Right lobe of liver (tissue), 6 donors: ENCODE measurements at places on chromosomes 16 and 17.

GRCh38 chr16:64061621-64062020, 1060.2 kb downstream of the CDH11 start:
- no peak for DNase-seq

- DNase-seq, result no peak
Observed at GRCh38 chr17:78526231-78527025, 50.8 kb downstream of the DNAH17 start.

DNA sequence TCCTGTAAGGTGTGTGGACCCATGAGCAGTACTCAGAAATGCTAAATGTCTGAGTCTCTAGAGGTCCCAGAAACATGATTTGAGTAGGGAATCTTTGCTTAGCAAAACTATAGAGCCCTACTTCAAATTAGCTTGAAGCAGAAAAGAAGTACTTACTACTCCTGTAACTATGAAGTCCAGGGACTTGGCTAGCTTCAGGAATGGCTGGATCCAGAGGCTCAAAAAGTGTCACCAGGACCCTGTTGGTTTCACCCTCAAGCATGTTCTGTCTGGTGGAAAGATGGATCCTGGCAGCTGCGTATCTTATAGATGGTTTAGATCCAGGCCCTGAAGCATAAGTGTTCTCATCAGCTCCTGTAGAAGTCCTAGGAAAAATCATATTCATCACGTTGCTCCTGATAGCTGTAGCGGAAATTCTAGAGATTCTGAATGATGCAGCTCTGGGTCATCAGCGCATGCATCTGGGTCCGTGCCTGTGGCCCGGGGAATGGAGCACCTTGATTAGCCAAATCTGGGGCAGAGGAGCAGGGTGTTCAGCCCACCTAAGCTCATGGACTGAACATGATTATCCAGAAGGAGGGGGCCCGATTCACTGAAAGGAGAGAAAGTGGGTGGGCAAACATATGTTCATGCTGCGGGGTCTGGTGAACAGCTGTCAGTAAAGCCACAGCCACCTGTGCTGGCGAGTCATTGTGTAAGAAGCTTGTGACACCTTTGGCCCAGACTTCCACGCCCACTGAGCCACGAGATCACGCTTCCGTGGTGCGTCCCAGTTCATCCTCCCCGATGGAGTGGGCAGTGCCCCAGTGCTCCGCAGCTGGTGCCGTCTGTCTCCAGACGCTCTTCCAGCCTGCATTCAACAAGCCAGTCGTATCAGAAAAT, 260.6 kb downstream of the CPPED1 start:
- DNase-seq, result no peak

GRCh38 chr17:75228305-75228704, 22.8 kb downstream of the NUP85 start:
- DNase-seq, result no peak

DNA sequence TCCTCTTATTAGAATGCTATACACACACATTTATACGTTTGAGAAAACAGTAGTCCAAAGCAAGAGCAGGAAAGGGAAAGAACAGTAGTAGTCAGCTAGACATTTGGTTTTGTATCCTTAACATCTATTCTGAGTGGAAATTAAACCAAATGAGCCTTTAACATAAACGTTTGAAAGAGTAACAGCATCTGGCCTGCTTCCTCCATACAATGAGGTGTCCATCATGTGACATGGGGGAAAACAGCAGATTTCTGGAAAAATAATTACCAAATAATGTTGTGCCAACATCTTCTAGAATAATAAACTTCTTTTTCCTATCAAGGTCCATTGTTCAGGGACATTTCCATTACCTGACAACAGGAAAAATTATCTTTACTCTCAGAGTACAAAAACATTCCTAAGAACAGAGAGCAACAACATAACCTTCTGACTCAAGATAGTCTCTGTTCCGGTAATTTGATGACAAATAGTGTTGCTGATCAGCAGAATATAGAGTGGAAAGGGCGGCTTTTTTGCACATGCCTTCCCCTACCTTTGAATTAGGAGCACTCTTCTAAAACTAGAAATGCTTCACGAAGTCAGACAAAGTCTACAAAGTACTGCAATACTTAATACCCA, 20.2 kb downstream of the CYTH1 start:
- no peak for DNase-seq

DNA sequence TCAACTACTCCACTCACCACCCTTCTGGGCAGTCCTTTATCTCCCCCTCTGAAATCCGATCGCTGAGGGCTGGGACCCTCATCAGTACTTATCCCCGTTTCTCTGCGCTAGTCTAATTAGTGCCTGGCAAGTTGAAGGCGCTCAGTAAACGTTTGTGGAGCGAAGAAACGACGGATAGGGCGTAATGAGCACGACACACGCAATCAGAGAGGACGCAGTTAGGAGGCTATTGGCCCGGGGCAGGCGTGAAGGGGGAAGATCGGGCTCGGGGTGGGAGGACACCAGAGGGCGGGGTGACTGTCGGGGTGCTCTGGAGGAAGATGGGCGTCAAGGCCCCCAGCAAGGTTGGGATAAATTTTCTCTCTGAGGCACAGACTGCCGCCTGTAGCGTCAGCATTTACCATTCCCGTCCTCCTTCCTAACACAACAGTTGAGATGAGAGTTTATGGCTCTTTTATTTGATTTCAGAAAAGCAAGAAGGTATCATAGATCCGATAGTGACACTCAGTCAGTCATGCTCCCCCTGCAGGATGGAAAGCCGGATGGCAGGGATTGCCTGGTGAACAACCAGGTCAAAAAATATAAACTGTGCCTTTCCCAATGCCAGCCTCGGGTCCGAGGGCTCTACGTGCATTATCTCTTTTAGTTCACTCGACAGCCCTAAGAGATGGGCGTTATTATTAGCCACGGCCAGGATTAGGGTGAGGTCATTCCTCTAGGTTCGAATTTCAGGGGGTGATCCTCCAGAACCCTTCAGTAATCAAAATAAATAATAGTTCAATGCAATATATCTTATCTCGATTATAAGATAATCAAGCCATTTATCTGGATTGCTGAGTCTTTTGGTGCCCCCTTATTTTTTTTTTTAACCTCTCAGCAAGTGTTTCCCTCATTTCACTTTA, 9.5 kb upstream of the ARL4D start:
- peak; percentile 88 for DNase-seq

- no peak for DNase-seq
Observed at GRCh38 chr16:54280751-54281150, 5.8 kb downstream of the IRX3 start.

DNA sequence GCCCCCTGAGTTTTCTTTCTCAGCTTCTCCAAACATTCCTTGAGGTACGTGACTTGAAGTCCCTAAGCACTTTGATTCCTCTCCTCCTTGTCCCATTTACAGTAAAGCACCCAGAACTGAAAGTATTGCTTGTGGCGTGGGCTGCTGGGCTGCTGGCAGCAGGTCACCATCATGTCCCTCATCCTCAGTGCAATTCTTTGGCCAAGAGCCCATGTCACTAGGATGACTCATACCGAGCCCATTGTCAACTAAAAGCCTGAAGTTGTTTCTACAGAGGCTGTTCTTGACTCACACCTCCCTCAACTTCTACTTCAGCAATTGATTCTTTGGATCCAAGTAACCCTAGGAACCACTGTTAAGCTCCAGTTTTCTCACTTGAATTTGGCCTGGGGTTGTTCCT, 54.3 kb downstream of the KPNA2 start:
- no peak for DNase-seq

DNA sequence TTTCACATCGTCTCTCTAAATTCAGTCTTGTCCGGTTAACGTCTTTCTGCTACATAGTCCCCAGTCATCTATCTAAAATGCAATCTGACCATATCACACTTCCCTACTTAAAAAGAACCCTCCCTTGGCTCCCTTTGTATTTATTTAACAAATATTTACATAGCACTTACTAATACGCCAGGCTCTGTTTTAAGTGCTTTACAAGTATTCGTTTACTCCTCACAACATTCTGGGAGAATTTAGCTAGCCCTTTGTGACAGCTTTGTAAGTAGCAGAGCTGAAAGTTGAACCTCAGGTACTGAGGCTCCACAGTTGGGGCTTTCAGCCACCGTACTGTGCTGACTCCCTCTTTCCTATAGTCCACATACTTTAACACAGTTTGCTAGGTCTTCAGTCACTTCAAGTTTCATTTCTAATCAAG, 9.2 kb downstream of the PAFAH1B1 start:
- no peak for DNase-seq

DNA sequence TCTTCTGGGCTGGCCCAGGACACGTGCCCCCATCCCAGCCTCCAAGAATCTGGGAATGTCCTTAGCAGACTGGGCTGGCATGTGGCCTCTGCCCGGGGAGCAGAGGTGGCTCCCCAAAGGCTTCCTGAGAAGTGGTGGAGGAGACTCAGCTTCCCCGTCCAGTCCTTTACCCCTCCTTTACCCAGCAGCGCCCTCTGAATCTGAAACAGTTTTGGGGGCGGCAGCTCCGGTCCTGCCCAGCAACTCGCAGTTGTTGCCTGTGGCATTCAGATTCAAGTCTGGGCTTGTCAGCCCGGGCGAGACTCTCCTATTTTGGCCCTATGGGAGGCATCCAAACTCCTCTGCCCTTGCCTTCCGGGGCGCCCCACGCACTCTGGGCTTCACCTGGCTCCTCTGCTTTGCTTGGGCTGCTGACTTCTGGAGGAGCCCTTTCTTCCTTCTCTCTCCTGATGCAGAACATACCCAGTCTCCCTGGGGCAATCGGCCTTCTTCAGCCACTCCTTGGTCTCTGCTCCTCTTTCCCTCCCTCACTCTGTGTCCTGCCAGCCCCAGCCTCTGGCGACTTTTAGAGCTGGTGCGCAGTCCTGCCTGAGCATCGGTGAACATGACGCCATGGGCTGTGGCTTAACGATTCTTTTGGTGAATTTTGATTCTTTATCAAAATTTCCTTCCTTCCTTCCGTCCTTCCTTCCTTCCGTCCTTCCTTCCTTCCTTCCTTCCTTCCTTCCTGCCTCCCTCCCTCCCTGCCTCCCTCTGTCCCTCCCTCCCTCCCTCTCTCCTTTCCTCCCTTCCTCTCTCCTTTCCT, 55.2 kb downstream of the CMIP start:
- DNase-seq, result no peak
